ENCODE measurements at places on chromosomes 4 and X. TPM values are rescaled to one million over a fixed set of nuclear protein-coding genes. Genes with fewer than 3 reads are reported as not detected.

Gene RAB9B
- not detected for total RNA-seq

Gene SPATA4
- 0.29 TPM for total RNA-seq

Gene SYN1
- 1.1 TPM for total RNA-seq

Gene SLC10A6
- total RNA-seq, result not detected

Gene TRAM1L1
- total RNA-seq, result 1.9 TPM

Gene ZNF711
- 0.57 TPM for total RNA-seq

Gene CYLC1
- total RNA-seq, result not detected

Gene SSX1
- not detected for total RNA-seq

Gene TMSB4X
- 5,494 TPM for total RNA-seq

Gene MFAP3L
- 1.1 TPM for total RNA-seq

Gene GUCY1A1
- 0.14 TPM for total RNA-seq

Gene ANAPC4
- total RNA-seq, result 27.2 TPM

Gene DDX60
- total RNA-seq, result 14.2 TPM

Gene SLC26A1
- total RNA-seq, result 0.22 TPM

Gene MAGEB10
- total RNA-seq, result not detected

Gene FAM114A1
- total RNA-seq, result 319 TPM

Gene LRAT
- not detected for total RNA-seq

Gene CT45A10
- not detected for total RNA-seq

Gene AMTN
- total RNA-seq, result not detected

Gene TBX22
- not detected for total RNA-seq

Gene RHOXF2B
- total RNA-seq, result not detected

Gene PFKFB1
- total RNA-seq, result not detected

Gene GAGE12H
- not detected for total RNA-seq

Gene CCSER1
- 0.14 TPM for total RNA-seq

Gene POU3F4
- total RNA-seq, result not detected

Gene ARAF
- total RNA-seq, result 57.3 TPM

Gene AWAT1
- total RNA-seq, result not detected

Gene MAGEE1
- 0.29 TPM for total RNA-seq

Gene L1CAM
- 18.2 TPM for total RNA-seq

Gene OTC
- not detected for total RNA-seq

Gene TCEAL7
- 11.7 TPM for total RNA-seq

Gene MAGEB1
- total RNA-seq, result not detected

Gene SUPT20HL1
- not detected for total RNA-seq

Gene GPR173
- total RNA-seq, result 3.7 TPM

Gene MID1
- total RNA-seq, result 4.6 TPM

Gene GLUD2
- 1.7 TPM for total RNA-seq

Gene DAPP1
- total RNA-seq, result not detected

Gene DRD5
- total RNA-seq, result not detected

Gene AR
- 0.22 TPM for total RNA-seq

Gene HS3ST1
- 1.1 TPM for total RNA-seq

Data from placental pericyte (primary cell).